OCI-LY7 (cell line): ENCODE measurements at places on chromosomes 1 and 21. TPM values are rescaled to one million over a fixed set of nuclear protein-coding genes. Genes with fewer than 3 reads are reported as not detected.
A peak's percentile ranks its signal among the peaks of the same experiment; 100 is the strongest.

Gene SLC35F3
- not detected in 2 replicates for total RNA-seq

- DNase-seq, result peak; percentile 92
These were observed 65.7 kb downstream of the NPHS2 start for GRCh38 chr1:179510038-179510437.

DNA sequence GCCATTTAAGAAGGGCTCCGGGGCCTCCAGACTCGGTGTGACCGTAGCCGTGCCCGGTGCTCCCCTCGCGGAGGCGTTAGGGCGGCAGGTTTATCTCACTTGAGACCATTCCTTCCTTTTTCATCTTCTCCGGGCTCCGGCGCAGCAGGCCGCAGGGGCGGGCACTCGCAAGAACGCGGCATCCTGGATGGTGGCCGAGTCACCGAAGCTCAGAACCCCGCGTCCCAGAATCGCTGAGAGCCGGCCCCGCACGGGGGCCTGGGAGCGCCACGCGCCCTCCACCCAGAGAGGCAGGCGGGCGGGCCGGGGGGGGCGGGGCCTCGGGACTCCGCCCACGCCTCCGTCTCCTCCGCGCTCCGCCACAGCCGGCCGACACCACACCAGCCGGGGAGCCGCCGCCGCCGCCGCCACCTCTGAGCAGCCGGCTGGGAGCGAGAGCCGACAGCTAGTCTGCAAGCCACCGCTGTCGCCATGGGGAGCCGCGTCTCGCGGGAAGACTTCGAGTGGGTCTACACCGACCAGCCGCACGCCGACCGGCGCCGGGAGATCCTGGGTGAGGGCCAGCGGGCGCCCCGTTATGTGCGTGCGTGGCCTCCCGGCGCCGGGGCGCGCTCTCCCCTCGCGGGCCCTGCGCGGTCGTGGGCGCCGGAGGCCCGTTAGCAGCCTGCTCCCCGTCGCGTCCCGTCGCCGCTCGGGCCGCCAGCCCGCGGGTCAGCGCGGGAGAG is at the start of gene DEGS1:
Gene DEGS1, plus strand, starts transcription at position 375 of the 725 bp plus-strand sequence. Its CDS starts 97 bp downstream, at position 472.
- peak; percentile 92 for DNase-seq

DNA sequence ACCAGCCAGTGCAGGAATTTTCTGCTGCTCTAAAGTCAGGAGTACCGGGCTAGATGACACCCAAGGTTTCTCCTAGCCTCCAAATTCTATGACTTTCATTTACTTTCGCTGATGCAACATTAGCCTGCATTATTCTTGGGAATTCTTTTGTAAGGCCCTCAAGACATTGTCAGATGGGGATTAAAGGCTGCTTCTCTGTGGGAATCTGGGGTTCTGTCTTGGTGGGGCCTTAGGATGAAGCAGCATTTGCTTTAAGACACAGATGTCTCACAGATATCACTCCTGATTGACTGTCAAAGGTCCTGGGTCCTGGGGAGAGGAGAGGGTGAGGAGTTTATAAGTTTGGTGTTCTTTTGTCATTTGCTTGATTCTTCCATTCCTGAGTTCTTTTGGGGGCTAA is 11.6 kb downstream of the PKP1 start:
- DNase-seq, result no peak

GRCh38 chr1:31354283-31354682 is 18.6 kb downstream of the FABP3 start:
- no peak for DNase-seq

DNA sequence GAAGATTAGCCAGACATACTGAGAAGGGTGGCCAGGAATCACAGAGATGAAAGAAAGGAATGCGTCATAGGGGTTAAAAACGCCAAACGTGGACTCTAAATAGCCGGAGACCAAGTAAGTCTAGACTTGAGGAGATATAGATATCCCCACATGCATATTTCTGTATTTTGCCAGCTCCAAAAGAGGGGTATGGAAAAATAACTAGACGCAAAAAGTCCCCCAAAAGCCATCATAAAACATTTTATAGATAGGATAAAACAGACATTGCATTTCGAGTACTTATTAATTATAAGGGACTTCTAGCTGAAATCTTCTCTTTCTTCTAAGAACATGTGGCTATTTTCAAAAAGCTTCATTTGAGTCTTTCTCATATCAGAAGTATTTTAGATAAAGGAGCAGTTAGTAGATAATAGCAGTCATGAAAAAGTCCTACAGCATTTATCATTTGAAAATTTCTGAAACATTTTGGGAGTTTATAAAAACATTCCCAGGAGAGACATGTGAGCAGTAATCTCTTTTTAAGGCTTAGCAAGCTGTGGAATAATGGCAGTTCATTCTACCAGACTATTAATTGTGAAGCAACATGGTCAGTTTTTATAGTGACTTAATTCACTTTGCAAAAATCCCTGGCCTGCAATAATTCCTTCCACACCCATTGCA is 6.1 kb downstream of the KIF26B start:
- no peak for DNase-seq

DNA sequence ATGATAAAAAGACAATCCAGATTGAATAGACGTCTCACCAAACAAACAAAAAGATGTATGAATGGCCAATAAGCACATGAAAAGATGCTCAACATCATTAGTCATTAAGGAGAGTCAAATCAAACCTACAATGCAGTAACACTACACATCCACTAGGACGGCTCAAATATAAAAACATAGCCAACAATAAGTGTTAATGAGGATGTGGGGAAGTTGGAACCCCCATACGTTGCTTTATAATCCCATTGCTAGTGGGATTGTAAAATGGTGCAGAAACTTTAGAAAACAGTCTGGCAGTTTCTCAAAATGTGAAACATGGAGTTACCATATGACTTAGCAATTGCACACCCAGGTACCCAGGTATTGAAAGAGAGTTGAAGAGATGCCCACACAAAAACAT is 14.7 kb upstream of the IL24 start:
- no peak for DNase-seq

DNA sequence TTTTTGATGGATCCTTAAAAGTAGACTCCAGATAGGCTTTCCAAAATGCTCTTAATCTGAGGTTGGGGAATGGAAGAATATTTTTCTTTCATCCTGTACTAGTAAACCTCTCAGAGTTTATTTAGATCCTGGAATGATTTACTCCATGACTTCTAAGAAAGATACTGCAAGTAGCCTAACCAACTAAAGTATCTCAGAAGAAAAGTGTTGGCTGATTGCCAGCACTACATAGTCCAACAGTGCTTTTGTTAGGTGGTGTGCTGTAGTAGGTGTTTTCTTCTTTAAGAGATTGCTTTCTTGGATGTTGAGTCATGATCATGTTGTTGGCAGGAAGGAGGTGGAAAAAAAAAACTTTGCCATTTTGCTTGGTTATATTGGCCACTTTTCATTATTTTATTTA is 119.8 kb downstream of the OSBPL9 start:
- DNase-seq, result peak; percentile 37

GRCh38 chr1:19974822-19975416 is 4.5 kb downstream of the PLA2G2A start:
- DNase-seq, result peak; percentile 29

DNA sequence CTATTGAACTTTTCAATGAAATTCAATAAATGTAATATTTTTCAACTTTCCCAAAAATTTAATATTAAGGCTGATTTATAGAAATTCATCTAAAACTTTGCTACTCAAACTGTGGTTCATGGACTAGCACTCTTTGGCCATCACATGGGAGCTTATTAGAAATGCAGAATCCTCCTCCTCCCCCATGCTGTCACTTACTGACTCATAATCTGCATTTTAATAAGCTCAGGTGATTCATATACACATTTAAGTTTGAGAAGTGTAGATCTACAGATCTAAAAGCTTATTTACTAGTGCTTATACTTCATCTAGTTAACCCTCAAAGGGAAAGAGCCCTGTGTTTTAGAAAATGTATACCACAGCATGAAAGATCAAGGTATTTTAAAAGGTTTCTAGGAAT is 84.3 kb downstream of the HS2ST1 start:
- no peak for DNase-seq

- DNase-seq, result no peak
These were observed 1.0 kb downstream of the PRDX6 start for GRCh38 chr1:173478094-173478674.

Gene AMY1C
- total RNA-seq, result not detected in 2 replicates

Gene ANXA9
- 0.39 and 0.65 TPM in 2 replicates for total RNA-seq

GRCh38 chr1:210262897-210263272 is 30.3 kb downstream of the SERTAD4 start:
- DNase-seq, result no peak

DNA sequence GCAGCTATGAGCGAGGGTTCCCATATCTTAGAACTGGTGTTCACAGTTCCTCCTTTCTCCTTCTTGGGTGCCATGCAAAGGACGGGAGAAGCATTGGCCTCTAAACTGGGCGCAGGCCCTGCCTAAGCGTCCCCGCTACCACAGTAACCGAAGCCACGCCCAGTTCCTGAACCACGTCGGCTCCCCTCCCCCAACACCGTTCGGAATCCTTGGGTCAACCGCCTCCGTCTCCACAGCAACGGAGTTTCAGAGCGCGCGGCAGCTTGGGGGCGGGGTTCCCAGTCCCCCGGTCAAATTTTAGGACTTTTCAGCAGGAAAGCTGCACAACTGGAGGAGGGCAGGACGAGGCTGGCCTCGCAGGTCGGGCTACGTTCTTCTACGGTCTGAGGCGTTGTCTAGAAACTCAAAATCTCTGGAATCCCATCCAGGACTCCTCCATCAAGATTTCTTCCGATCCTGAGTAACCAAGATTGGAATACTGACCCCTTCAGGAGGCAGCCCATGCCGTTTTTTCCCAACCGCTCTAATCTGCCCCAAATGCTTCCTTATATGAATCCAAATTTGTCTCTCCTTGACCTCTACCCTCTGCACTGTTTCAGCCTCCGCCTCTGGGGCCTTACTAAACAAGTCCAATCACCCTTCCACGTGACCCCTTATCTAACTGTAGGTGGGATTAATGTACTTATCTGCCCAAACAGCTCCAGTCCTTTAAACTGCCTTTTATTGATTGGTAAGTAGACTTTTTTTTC is at the start of gene SPAG17:
Gene SPAG17, minus strand, starts transcription at position 145 of the 749 bp plus-strand sequence. Its CDS starts 71 bp downstream, at position 74.
- DNase-seq, result no peak

Gene AGT
- not detected in 2 replicates for total RNA-seq

GRCh38 chr1:162236201-162236600 is 140.5 kb downstream of the SPATA46 start:
- no peak for DNase-seq

GRCh38 chr1:111442457-111442856 is 6.6 kb downstream of the WDR77 start:
- no peak for DNase-seq

Gene GJB4
- not detected in 2 replicates for total RNA-seq

- DNase-seq, result peak; percentile 13
These were observed 19.3 kb downstream of the F3 start for GRCh38 chr1:94522304-94522703.

Gene RGS13
- total RNA-seq, result 214 and 245 TPM in 2 replicates

Gene SYT14
- not detected in 2 replicates for total RNA-seq

Gene BRINP3
- total RNA-seq, result not detected in 2 replicates

Gene CELA2B
- total RNA-seq, result not detected in 2 replicates

GRCh38 chr21:33839167-33839716 is 76.4 kb downstream of the ATP5PO start:
- no peak for DNase-seq

DNA sequence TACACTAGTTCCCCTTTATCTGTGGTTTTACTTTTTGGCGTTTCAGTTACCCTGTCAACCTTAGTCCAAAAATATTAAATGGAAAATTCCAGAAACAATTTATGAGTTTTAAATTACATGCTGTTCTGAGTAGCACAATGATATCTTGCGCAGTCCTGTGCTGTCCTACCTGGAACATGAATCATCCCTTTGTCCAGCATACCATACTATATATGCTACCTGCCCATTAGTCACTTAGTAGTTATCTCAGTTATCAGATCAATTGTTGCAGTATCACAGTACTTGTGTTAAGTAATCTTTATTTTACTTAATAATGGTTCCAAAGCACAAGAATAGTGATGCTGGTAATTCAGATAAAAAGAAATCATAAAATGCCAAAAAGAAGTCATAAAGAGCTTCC is 52.7 kb downstream of the AGBL4 start:
- no peak for DNase-seq

Gene ADCY10
- total RNA-seq, result 0.15 TPM in 1 of 2 replicates, not detected in the other

Gene IL23R
- total RNA-seq, result 0.13 and 0.23 TPM in 2 replicates

GRCh38 chr1:32957017-32957416 is 7.6 kb downstream of the RNF19B start:
- peak; percentile 51 for DNase-seq

DNA sequence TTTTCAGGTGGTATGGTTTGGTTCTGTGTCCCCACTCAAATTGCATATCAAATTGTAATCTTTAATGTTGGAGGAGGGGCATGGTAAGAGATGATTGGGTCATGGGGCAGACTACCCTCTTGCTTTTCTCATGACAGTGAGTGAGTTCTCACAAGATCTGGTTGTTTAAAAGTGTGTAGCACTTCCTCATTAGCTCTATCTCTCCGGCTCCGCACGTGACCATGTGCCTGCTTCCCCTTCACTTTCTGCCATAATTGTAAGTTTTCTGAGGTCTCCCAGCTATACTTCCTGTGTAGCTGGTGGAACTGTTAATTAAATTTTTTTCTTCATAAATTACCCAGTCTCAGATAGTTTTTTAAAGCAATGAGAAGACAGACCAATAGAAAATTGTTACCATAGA is 843.2 kb downstream of the AMY1C start:
- DNase-seq, result peak; percentile 50

GRCh38 chr1:245458761-245459174 is 304.0 kb downstream of the KIF26B start:
- no peak for DNase-seq

DNA sequence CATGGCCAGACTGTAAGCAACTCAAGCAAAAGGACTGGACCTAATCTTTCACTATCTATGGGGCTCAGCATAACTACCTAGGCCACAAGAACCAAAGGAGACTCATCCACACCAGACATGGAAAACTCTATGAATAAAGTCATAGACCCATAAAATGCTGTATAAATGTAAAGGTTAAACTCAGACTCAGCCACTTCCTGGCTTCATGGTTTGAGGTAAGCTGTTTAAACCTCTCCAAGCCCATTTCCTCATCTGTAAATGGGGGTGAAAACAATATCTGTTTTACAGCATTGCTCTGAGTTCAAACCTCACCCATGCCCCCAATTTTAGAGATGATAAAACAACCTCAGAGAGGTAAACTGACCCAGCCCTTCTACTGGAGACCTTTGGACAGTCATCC is 4.0 kb upstream of the SMIM12 start:
- no peak for DNase-seq

DNA sequence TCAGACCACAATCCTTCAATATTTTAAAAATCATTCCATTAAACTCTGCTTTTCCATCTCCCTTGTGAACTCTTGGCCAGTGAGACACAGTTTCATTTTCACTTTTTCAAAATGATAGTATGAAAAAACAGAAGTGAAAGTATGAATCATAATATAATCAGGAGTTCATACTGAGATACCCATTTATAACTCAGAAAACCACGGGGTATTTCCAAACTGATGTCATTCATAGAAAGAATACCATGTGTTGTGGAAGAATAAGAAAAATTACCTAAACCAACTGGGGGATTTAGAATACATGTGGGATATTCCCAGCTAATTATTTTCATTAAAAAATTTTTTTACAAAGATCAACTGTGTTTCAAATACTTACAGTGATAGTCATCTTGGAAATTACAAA is 149.9 kb downstream of the MRPL39 start:
- peak; percentile 61 for DNase-seq

GRCh38 chr1:160097911-160098851 is at the start of gene IGSF8:
Gene IGSF8 (minus strand): TSS chr1:160098619. CDS start chr1:160098472, 147 bp downstream.
- DNase-seq, result peak; percentile 93
